ENCODE measurements at places on chromosomes 13 and 19.

GRCh38 chr13:97005625-97006262 is 11.5 kb upstream of the OXGR1 start:
- DNase-seq, result no peak

DNA sequence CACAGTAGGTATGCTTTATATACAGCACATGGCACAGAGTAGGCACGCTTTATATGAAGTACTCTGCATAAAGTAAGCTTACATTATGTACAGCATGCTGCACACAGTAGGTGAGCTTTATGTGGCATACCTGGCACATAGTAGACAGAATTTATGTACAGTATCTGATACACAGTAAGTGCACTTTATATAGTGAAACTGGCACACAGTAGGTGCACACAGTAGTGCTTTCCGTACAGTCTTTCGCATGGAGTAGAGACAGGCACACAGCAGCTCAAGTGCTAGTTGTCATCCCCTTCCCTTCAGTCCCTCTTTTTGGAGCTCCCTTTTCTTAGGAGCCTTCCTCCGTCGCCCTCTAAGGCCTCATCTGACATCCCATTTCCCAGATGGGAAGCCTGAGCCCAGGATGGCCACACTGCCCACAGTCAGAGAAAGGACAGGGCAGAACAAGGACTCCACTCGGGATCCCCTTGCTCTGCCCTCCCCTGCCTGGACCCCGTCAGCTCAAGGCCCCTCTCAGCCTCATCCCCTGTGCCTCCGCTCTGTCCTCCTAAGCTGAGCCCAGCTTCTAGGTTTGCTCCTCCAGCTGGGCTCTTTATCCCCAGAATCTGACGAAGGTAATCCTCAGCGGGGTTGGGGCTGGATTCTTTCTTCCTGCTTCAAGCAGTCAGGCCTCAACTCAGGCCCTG is 852 bp upstream of the CYP4F12 start:
- DNase-seq, result no peak

- no peak for DNase-seq
Observed at GRCh38 chr13:41326661-41327060, 15.6 kb downstream of the NAA16 start.

GRCh38 chr13:75073786-75074185 is 408.2 kb downstream of the TBC1D4 start:
- no peak for DNase-seq

DNA sequence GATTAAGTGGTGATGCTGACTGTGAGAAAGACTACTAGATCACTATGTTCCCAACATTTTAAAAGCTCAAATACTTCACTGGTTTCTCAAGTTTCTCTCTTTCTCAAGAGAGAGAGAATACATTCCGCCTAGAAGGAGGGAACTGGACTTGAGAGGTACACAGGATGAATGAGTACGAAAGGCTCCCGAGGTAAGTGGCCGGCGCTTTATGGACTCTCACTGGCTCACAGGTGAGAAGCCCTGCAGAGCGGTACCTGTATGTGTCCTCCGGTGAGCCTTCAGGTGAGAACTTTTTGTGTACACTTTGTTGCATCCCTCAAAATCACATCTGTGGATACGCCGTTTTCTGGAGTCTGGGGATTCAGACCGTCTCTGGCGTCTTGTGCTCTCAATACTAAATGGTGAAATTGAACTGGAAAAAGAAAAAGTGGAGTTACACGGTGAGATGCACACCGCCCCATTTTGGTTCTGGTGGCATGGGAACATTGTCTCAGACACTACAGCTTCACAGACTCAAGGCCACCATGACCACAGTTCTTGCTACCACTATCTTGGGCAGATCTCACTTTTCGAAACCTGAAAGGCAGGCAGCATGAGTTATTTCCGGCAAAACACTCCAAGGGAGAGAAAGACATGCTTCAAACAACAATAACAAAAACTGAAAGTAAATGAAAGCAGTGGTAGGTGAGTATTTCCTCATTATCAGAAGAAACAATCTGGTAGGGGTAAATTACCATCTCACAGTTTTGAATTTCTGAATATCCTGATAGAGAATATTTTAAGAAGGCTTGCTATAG is 418.9 kb downstream of the KLF12 start:
- no peak for DNase-seq

GRCh38 chr19:5621945-5622464 is 571 bp downstream of the SAFB2 start:
- DNase-seq, result no peak

DNA sequence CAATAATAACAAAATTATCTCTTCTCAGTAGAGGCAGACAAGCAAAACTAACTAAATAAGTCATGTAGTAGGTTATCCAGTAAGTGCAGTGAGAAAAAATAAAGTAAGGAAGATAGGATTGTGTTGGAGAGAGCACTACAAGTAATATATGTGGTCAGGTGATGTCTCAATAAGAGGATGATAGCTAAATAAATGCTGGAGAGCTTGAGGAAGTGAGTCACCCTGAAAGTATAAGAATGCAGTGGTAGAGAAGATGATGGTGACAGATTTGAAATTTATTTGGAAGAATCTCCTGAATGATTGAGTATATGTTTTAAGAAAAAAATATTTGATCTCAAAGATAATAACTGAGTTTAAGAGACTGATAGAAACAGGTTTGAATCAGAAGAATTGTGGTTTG is 152.2 kb upstream of the PRR20A start:
- no peak for DNase-seq

- DNase-seq, result no peak
Observed at GRCh38 chr19:15128162-15128770, 21.1 kb downstream of the SYDE1 start.

DNA sequence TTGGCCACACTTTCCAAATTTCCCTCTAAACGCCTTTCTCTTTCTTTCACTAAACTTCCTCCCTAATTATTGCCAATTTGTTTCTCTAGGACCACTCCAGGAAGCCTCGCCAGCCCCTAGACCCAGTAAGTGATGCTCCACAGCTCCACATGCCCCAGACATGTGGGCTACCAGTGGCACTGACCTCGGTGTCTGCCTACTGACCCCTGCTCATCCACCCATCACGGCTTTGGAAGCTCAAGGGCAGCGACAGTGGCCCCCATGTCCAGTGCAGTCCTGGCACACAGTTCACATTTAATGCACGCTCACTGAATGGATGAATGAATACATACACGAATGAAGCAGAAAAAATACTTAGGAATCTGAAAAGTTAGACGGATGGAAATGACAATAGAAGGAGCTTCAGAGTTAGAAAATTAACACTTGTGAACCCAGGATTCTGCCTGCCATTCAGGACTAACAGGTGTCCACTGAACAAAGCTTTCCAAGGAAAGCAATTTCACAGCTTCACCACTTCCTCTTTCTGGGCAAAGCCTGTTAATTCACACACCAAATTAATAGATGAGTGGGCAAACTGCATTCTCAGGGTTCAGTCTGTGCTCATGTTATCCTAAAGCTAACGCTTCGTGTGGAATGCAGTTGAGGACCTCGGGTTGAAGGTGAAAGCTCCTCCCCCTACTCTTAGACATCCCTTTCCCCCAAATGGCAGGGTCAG is 50.9 kb downstream of the CCDC70 start:
- DNase-seq, result no peak

GRCh38 chr19:6738787-6739389 is 592 bp upstream of the TRIP10 start:
- DNase-seq, result no peak

GRCh38 chr13:52868190-52868589 is 19.8 kb upstream of the PCDH8 start:
- no peak for DNase-seq

- DNase-seq, result peak; percentile 22
Observed at GRCh38 chr13:74977498-74977897, 504.5 kb downstream of the TBC1D4 start.

DNA sequence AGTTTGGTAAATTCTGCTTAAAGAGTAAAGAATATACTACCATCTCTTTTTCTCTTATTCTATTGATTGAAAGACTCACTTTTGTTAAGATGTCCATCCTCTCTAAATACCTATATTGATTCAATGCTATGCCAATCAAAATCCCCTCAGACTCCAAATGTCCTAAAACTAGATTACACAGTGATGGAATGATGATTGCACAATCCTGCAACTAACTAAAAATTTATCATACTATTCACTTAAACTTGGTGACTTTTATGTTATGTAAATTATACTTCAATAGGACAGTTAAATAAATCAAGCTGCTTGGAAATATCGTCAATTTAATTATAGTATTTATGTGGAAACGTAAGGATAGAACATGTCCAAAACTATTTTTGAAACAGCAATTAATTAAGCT is 2765.1 kb upstream of the PCDH20 start:
- DNase-seq, result no peak

GRCh38 chr13:29379865-29380264 is 215.6 kb downstream of the SLC7A1 start:
- DNase-seq, result no peak

DNA sequence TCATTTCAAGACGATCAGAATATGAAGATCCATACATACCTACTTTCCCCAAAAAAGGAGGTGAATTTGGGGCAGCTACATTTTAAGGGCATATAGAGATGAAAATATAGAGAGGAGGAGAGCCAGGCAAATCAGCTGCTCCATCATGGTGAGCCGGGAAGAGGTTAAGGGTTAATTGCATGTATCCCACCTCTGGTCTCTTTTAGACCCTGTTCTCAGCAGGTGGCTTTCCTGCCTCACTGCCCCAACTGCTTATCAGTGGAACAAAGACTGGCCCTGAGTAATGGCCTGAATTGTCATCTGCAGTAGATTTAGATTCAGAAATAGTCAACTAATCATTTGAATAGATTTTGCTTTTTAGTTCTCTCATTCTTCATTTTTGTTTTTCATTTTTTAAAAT is 206.6 kb downstream of the SPRY2 start:
- no peak for DNase-seq

DNA sequence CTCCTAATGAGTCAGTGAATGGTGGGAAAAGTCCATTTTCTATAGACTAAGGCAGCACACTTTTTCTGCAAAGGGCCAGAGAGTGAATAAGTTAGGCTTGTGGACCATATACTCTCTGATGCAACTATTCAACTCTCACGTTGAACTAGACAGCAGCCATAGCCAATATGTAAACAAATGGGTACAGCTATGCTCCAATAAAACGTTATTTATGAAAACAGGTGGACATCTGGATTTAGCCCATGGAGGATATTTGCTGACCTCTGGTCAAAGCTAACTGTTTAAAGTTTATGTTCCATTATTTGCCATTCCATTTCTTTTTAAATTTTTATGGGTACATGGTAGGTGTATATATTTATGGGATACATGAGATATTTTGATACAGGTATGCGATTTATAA is 4.7 kb upstream of the CCDC169 start:
- no peak for DNase-seq

- DNase-seq, result peak; percentile 3
Observed at GRCh38 chr19:52638601-52639000, 446 bp upstream of the ZNF83 start.

- no peak for DNase-seq
Observed at GRCh38 chr13:104580931-104581330, 1514.7 kb upstream of the SLC10A2 start.

DNA sequence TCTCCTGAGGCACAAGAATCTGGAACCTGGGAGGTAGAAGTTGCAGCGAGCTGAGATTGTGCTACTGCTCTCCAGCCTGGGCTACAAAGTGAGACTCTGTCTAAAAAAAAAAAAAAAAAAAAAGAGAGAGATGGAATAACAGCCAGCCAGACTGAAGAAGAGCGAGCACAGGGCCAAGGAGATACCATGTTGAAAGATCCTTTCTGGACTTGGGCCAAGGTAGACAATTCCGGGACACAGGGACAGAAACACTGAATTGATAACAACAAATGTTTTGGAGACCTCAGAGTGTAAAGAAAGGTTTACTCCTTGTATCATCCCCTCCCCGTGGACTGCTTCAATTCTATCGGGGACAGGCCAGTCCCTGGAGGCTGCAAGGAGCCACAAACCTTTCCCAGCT is 4.6 kb downstream of the LPAR2 start:
- DNase-seq, result no peak

DNA sequence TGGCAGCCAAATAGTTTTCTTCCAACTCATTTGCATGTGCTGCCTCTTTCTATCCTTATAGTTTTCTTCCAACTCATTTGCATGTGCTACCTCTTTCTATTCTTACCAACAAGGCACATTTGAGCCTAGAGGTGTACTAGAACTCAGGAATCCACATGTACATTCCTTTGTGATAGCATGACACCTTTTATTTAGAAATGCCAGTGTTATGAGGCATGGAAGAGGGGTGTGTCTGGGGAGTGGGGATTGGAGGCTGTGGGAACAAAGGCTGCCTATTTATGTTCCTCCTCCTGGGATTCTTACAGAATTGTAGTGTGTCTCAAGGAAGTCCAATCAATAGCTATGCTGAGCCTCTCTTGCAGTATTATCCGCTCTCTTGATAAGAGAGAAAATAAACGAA is 966.7 kb downstream of the PCDH17 start:
- DNase-seq, result no peak

- DNase-seq, result no peak
Observed at GRCh38 chr19:10510301-10510802, 6.9 kb downstream of the S1PR5 start.

DNA sequence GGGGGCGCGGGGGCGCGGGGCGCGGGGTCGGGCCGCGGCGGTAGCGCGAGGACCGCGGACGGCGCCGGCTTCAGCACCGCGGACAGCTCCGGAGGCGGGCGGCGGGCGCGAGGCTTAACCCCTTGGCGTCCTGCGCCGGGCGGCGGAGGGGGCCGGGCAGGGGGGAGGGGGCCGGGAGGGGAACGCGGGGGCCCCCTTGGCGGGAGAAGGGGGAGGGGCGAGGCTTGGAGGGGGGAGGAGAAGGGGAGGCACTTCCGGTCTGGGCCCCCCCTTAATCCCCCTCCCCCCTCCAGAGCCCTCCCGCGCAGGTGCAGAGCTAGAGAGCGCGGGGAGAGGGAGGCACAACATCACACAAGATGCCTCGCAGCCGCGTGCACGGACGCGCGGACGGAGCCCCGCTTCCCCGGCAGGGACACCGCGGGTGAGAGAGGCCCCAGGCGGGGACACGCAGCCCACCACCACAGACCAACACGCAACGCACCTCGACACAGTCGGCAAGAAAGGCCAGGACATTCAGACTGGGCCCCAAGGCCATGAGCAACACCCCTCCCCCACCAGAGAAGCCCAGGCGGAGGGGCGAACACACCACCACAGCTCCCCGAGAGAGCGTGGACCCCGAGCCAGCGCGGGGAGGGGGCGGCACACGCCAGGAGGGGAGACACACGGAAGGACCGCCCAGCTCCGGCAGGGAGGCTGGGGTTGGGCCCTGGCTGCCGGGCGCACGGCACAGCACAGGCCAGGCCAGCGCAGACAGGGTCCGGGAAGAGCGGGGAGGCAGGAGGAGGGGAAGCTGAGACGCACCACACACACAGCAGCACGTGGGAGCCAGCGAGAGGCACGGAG is 24.1 kb downstream of the SHANK1 start:
- DNase-seq, result no peak

Measured in putamen (tissue), 1 donor.